ENCODE measurements at places on chromosomes 2 and 18.

DNA sequence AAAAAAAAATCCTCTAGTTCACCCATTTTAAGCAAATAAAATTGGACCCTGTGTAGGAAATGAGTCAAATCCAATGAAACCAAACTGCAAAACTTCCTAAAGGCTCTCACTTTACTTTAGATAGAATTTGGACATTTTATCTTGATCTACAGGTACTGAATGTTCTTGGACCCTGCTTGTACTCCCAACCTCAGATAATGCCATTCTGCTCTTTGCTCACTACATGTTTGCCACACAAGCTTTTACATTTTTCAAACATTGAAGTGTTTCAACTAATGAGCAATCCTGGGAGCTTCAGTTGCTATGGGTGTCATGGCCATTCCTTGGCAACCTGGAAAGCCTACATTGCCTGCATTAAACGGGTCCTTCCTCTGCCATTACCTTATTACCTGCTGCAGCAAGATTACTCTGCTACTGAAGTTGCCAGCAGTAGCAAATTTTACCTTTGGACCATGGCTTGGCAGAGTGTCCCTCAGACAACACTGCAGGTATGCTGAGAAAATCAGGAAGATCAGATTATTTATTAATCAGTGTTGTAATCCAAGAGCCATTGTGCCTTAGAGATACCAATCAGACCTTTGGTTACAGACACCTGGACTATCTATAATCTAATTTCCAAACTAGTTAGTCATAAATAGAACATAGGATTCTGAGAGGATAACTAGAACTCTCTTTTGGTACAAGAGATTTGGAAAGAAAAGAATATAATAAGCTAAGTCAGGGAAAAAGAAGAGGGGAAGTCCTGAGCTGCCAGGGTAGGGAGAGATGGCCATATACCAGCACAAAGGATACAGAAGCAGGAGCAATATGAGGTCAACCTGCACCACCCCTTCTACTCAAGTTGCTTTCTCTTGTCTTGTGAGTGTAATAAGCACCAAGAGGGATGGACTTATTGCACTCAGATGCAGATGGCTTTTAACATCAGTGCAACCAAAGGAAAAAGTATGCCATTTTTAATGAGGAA lies 293.3 kb upstream of the TFPI start:
- DNase-seq = no peak

DNA sequence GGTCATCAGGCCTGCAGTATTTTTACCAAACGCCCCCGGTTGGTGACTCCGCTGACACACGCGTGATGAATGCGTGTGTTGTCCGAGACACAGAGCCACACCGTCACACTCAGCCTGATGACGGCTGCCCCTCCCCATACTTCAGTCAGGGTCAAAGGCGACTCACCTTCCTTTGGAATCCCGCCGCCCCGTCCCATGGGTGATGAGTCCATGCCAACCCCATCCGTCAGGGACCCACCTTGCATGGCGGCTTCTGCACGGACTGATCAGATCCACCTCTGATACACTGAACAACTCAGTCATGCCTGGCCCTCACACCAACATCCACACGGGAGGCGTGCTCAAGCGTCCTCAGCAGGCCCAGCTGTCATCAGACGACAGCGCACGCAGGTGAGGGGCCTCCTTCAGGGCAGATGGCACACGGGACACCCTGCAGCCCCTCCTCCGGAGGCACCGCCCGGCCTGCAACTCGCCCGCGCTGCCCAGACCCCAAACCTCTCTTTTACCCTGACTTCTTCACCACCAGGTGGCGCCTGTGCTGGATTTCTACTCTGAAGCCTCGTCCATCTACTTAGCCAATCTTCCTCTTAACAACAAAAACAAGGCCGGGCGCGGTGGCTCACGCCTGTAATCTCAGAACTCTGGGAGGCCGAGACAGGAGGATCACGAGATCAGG lies 89.2 kb downstream of the ZNF516 start:
- no peak for DNase-seq

DNA sequence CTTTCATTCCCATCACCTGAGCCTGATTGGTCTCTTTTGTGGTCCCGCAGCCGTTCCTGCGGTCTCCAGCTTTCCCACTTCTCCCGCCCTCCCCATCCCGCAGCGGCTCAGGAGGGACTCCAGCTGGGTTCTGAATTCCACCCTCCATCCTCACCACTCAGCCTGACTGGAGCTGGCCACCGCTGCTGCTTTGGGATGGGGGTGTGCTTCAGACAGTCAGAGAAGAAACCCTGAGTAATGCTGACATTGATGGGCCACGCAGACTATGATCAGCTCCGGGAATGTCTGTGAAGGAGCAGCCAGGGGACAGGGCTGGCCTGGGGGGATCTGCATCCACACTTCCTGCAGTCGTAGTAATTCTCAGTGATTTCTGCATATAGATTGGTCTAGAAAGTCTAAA lies 45.9 kb upstream of the TXNDC2 start:
- no peak for DNase-seq

GRCh38 chr2:5777131-5777535 lies 84.9 kb downstream of the SOX11 start:
- DNase-seq = no peak

DNA sequence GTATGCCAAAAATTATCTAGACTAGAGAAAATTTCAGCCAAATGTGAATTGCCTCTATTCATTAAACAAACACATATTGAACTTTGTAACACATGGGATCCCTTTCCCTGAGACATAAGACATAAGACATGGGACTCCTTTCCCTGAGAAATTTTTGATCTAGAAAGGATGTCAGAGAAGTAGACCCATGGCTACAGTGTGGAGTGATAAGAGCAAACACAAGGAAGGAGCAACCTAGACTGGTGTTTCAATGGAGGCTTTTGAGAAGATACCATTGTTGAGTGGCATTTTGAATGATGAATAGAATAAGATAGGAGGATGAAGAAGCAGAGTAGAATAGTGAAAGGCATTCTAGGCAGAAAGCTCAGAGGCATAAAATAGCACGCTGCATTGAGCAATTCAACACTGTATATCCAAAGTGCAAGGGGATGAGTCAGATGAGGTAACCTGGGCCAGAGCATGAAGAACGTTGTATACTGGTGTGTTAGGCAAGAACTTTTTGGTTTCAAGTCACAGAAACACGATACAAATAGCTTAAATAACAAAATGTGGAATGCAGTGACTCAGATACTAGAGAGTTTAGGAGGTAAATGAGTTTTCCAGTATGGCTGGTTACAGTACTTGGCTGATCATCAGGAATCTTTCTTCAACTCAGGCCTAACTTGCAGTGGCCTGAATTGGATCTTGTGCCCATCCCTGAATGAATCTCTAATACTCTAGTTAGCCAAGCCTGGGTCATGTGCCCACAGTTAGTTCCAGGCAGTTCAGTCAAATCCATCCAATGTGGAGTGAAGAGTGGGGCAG lies 129.8 kb upstream of the TANK start:
- peak; percentile 66 for DNase-seq

DNA sequence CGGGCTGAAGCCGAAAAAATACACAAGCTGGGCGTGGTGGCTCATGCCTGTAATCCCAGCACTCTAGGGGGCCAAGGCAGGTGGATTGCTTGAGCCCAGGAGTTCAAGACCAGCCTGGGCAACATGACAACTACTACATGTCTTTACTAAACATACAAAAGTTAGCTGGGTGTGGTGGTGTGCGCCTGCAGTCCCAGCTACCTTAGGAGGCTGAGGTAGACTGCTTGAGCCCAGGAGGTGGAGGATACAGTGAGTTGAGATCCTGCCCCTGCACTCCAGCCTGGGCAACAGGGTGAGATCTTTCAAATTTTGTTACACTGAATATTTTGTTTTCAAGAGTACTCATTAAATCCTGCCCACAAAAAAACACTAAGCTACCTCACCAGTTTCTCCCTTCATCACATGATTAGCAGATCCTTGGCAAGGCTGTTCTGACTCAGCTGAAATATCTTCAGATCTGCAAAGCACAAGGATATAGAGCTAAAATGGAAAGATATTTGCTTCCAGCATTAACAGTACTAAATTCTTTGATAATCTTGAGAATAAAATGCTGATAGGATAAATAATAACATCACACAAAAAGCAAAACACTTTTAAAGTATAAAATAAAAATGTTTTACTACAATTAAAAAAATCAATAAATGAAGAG lies 28.2 kb upstream of the MCM6 start:
- no peak for DNase-seq
